Immature natural killer cell (primary cell): ENCODE measurements at places on chromosomes 1 and 21. TPM values are rescaled to one million over a fixed set of nuclear protein-coding genes. Genes with fewer than 3 reads are reported as not detected.

The KDF1 gene
- polyA plus RNA-seq = 0.29 TPM

The ZNF672 gene
- polyA plus RNA-seq = 36.9 TPM

The RGS13 gene
- 0.16 TPM for polyA plus RNA-seq

The METTL25B gene
- polyA plus RNA-seq = 4.1 TPM

The NUF2 gene
- 3.4 TPM for polyA plus RNA-seq

The RASAL2 gene
- not detected for polyA plus RNA-seq

The DENND2D gene
- polyA plus RNA-seq = 474 TPM

The CLEC20A gene
- polyA plus RNA-seq = 0.27 TPM

The MYBPH gene
- polyA plus RNA-seq = not detected

The S100A14 gene
- polyA plus RNA-seq = not detected
